ENCODE measurements at places on chromosomes 4 and X.

GRCh38 chr4:152606753-152607152, 70.9 kb upstream of the FBXW7 start:
- no peaks in the 10 kb centered on the region for H3K36me3 ChIP-seq
- H3K4me1 ChIP-seq = no peaks in the 10 kb centered on the region
- no peak overlapping the region for H3K27ac ChIP-seq

DNA sequence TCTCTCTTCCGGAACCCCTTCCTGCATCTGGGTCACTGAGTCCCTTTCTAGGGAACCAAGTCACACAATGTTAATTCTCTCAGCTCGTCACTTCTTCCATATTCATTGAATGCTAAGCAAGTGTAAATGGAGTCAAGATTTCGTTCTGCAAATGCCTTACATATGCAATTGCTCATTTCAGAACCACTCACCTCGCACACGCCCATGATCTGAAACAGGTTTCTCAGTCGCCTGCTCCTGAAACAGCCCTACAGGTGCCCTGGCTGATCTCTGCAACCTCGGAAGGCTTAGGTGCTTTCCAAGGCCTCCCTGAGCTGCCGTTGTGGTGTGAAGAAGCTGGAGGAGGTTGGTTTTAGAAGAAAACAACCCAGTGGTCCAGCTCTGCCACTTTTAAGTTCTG, 100.8 kb upstream of the MSX1 start:
- no peak for DNase-seq
- H3K4me3 ChIP-seq = no peak overlapping the region
- no peaks in the 10 kb centered on the region for H3K36me3 ChIP-seq
- no peaks in the 10 kb centered on the region for H3K27me3 ChIP-seq

- H3K27me3 ChIP-seq = no peaks in the 10 kb centered on the region
- H3K4me1 ChIP-seq = no peaks in the 10 kb centered on the region
- DNase-seq = no peak
- no peak overlapping the region for H3K27ac ChIP-seq
These were observed 648.3 kb downstream of the GABRG1 start for GRCh38 chr4:45475548-45475947.

GRCh38 chrX:38656350-38656915, 95.1 kb downstream of the TSPAN7 start:
- H3K36me3 ChIP-seq = no peaks in the 10 kb centered on the region
- peaks cover 45% of the 10 kb centered on the region for H3K27me3 ChIP-seq
- H3K27ac ChIP-seq = no peak overlapping the region
- no peak for DNase-seq
- no peak overlapping the region for H3K4me3 ChIP-seq
- no peaks in the 10 kb centered on the region for H3K4me1 ChIP-seq

DNA sequence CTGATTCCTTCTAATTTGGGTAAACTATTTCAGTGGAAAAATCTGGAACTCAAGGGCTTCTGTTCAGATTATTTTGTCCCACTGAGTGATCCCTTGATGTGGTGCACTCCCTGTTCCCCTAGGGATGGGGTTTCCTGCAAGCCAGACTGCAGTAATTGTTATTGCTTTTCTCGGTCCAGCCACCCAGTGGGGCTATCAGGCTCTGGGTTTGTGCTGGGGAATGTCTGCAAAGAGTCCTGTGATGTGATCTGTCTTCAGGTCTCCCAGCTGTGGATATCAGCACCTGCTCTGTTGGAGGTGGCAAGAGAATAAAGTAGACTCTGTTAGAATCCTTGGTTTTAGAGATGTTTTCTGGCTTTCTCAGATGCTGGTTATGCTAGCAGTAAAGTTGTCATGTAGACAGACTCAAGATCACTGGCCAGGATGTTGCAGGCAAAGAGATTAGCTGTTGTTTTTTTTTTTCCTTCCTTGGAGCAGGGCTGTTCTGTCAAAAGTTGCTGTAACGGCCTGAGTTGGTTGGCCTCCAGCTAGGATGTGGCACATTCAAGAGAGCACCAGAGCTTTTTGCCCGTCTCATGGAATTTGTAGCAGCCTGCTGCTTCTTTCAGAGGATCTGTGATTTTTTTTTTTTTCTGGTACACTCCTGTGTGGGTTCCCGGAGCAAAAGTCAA, 1314.0 kb downstream of the PCDH19 start:
- no peaks in the 10 kb centered on the region for H3K4me1 ChIP-seq
- no peak overlapping the region for H3K27ac ChIP-seq
- no peak for DNase-seq
- H3K36me3 ChIP-seq = no peaks in the 10 kb centered on the region
- H3K4me3 ChIP-seq = no peak overlapping the region

DNA sequence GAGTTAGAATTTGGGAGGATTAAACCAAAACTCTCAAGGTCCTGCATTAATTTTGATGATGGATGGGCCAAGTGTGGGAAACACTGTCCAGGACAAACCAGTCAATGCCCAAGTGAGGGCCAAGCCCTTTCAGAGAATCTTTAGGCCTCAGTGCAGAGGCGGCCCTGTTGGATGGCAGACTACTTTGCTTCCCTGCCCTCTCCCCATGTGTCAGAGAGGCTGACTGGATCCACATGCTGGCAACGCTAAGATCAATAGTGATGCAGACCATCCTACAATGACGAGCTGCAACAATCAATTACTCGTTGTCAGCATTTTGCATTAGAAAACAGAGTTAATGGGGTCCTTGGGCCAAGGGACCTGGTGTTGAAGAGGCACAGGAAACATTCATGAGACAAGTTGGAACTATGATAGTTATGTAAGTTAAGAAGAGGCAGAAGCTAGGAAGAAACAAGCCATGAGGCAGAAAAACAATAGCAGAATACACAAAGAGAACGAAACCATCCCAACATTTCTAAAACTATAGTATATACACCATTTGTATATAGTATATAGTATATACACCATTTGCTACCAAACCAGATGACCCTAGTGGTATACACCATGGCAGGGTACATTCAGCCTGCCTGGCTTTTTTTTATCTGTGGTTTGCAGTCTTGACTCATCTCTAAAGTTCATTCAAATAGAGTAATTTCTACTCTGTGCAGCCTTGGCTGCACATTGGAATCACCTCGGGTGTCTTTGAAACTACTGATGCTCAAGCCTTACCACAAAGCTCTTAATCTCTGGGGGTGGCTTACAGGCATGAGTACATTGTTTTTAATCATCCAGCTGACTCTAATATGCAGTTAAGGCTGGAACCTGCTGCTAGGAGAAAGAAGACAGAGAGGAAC, 147.7 kb upstream of the GYPA start:
- H3K27ac ChIP-seq = no peak overlapping the region
- no peaks in the 10 kb centered on the region for H3K4me1 ChIP-seq
- H3K36me3 ChIP-seq = no peaks in the 10 kb centered on the region
- no peak overlapping the region for H3K4me3 ChIP-seq

- no peak overlapping the region for H3K4me3 ChIP-seq
- peak; percentile 56 for DNase-seq
- H3K4me1 ChIP-seq = no peaks in the 10 kb centered on the region
- peak overlapping the region; percentile 33 for H3K27ac ChIP-seq
- H3K27me3 ChIP-seq = no peaks in the 10 kb centered on the region
- no peaks in the 10 kb centered on the region for H3K36me3 ChIP-seq
These were observed 116.0 kb downstream of the SOWAHB start for GRCh38 chr4:76781698-76782595.

DNA sequence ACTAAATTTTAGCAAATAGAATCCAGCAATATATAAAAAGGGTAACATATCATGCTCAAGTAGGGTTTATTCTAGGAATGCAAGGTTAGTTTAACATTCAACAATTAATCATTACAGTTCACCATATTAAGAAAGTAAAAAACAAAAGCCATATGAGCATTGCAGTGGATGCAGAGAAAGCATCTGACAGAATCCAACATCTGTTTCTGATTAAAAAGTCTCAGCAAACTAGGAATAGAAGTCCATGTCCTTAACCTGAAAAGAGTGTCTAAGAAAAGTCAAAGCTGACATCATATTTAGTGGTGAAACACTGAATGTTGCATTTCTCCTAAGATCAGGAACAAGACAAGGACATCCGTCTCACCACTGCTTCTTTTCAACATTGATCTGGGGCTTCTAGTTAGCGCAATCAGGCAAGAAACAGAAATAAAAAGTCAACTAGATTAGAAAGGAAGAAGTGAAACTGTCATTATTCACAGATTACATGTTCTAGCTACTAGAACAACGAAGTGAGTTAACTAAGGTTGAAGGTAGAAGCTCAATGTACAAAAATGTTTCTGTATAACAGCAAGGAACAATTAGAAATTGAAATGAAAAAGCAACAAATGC, 49.3 kb downstream of the MRPL1 start:
- no peak overlapping the region for H3K27ac ChIP-seq
- no peaks in the 10 kb centered on the region for H3K36me3 ChIP-seq
- DNase-seq = no peak
- H3K27me3 ChIP-seq = no peaks in the 10 kb centered on the region

DNA sequence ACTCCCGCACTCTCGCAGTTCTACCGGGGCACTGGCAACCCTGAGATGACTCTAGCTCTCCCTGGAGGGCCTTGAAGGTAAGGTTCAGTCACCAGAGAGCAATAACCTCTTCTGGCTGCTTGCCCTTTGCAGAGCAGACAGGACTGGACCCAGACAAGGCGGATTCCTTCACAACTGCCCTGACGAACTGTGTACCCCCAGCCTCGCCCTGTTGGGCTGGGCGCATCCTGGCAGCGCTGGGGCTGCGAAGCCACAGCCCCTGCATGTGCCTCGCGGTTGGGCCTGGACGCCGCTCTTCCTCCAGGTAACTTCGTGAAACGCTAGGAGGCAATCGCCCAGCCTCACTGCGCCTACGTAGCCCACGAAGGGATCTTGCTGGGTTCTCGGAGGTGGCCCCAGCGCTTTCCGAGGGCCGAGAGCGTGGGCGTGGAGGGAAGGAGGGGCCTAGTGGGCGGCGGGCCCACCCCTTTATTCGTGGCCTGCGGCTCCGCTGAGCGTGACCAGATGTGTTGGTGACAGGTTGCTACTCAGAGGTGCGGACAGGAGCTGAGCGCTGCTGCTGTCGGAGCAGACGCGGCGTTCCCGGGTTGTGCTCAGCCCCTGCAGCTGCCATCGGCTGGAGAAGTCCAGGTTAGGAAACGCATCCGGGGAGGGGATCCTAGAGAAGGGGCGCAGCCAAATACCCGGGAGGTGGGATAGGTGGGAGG, 1.9 kb upstream of the MAMLD1 start:
- H3K36me3 ChIP-seq = no peaks in the 10 kb centered on the region
- DNase-seq = no peak
- no peak overlapping the region for H3K27ac ChIP-seq

DNA sequence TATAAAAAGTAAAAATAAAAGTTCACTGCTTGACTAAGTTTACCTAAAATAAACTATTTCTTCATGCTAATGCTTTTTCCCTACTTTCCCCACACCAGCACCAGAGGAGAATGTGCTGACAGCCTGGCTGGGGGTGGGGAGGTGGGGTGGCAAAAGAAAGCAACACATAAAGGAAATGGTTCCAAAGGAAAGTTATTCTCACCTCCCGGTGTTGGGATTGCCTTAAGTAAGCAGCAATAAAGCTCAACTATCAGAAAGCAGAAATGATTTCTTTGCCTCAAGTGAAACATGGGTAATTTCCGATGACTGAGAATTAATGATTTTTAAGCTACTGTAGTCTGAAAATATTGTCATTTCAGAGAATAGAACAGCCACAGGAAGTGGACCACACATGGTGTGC, 84.5 kb upstream of the DKK2 start:
- H3K4me1 ChIP-seq = no peaks in the 10 kb centered on the region
- H3K36me3 ChIP-seq = no peaks in the 10 kb centered on the region
- no peaks in the 10 kb centered on the region for H3K27me3 ChIP-seq

DNA sequence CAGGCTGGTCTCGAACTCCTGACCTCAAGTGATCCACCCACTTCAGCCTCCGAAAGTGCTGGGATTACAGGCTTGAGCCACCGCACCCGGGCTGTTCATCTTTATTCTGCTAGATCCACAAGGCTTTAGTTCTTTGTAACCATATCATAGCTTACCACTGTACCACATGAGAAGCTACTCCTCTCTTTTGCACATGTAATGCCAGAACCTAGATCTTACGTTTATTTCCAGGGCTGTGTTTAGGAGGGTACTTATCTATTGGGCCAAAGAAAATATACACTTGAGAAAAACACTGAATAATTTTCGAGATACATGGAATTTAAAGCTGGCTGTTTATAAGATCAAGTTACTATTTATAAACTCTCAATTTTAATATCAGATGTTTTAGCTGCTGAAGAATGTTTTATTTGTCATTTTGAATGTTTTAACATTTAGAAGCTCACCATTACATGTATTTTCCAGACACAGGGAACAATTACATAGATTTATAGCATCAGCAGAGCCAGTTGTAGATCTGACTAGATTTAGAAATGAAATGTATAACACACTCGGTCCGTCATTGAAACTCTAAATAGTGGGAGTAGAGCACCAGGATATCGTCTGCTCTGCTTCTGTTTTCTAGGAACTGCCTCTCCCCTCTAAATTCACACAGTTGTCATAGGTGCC, 155.3 kb upstream of the HAND2 start:
- H3K27ac ChIP-seq = no peak overlapping the region
- no peaks in the 10 kb centered on the region for H3K27me3 ChIP-seq
- no peaks in the 10 kb centered on the region for H3K4me1 ChIP-seq
- DNase-seq = no peak

- H3K27me3 ChIP-seq = peaks cover 31% of the 10 kb centered on the region
- DNase-seq = no peak
- H3K27ac ChIP-seq = no peak overlapping the region
These were observed 10.4 kb upstream of the TMEM255A start for GRCh38 chrX:120321520-120322281.

DNA sequence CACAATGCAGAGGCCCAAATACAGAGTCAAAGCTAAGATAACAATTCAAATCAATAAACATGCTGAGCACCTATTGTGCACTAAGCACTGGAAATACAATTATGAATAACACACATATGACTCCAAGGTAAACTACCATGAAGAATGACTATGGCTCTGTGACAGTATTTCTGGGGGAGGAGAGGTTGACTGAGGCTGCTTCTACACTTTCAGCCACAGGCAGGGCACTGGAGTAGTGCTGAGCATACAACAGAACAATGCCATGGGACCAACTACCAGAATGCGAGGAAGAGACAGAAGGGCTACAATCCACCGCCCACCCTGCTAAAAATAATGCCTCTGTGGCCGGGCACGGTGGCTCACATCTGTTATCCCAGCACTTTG, 13.7 kb downstream of the TEC start:
- H3K27me3 ChIP-seq = no peaks in the 10 kb centered on the region
- no peak overlapping the region for H3K27ac ChIP-seq
- no peaks in the 10 kb centered on the region for H3K4me1 ChIP-seq
- H3K4me3 ChIP-seq = no peak overlapping the region
- DNase-seq = no peak

Measured in breast epithelium (tissue), 4 donors.